ENCODE measurements at places on chromosomes 6 and 20.

DNA sequence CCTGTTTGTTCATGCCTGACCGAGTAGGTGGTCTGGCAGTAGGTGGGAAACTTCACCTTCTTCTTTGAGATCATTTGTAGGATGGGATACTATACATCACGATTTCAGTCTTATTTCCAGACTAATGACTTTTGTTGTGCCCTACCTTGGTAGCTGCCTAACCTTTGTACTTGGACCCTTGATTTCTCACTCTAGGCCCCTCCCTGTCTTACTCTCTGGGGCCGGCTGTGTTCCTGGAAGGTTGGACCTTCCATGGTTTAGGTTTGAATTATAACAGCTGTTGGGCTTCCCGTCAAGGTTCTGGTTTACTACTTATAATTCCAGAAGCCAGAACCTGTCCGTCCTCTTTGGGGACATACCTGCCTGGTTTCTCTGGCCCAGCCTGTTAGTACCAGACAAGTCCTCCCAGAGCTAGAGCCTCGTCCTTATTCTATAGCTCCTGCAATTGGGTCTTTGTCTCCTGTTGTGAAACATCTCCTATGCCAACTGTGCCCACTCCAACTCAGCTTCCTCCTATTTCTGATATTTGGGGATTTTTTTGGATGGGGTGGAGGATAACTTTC is 14.9 kb upstream of the ADIG start:
- no peak for DNase-seq

DNA sequence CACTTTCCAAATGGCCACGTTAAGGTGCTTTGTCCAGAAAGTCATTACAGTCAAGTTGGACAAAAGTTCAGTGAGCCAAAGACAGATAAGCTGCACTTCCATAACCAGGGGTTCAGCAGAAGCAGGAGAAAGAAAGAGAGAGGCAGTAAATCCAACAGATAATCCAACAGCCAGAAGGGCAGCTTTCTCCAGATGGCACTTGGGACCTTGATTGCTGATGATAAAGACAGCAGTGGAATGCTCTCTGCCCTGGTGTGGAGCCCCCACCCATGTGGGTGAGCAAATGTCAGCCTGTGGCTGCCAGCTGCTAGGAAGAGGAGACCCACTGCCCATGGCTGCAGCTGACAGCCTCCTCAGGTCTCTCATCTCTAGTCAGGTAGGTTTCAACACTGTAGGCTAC is 18.7 kb upstream of the NRSN1 start:
- no peak for DNase-seq

GRCh38 chr6:2976571-2977085 is 5.3 kb upstream of the SERPINB6 start:
- no peak for DNase-seq

DNA sequence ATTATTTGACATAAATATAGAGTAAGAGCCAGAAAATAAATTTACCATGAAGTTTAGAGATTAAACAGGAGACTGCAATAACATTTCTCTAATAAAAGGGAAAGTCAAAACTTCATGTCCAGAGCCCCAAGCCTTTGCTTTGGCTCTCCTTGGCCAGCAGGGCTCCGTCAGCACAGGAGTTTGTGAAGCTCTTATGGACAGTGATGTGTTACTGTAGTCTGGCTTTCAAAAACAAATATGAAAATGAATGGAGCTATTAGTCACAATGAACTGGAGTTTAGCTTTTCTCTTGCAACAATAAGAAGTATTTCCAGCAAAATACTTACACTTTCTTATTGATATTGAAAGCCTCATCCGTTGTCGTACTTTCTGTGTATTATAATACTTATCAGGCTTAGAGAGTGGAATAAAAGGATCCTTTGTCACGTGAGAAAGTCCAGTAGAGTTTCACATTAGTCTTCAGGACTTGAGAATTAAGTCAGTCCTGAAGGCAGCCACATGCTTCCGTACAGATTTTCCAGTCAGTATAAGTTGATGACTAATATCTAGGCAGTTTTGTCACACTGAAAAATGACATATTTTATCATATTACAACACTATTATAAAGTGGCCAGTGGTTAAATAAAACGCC is 117.0 kb upstream of the PRL start:
- no peak for DNase-seq

DNA sequence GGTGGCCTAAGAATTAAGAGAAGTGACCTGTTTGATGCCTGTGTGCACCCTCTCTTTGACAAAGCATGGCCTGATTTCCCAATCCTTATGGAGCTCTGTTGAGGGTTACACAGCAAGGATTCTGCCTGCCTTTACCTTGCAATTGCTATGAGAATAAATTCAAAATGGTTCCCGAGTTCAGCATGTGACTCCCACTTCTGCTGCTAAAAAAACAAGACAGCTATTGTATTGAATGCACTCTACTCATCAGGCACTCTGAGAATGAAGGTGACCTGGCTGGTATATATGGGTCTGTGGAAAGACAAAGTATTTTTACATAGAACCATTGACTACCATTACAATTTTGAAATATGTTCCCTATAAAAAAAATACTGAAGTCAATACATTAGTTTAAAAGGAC is 190.3 kb downstream of the ATXN1 start:
- DNase-seq = no peak

Data from CD4-positive, alpha-beta T cell treated with Interleukin-17A for 1 hour (primary cell).